Anterior cingulate cortex (tissue), 58 donors: ENCODE measurements at places on chromosomes 12 and 14.

GRCh38 chr12:74441872-74442271, 95.8 kb upstream of the ATXN7L3B start:
- no peak for DNase-seq

- DNase-seq: no peak
These were observed 1.4 kb downstream of the ASIC1 start for GRCh38 chr12:50058743-50059312.

DNA sequence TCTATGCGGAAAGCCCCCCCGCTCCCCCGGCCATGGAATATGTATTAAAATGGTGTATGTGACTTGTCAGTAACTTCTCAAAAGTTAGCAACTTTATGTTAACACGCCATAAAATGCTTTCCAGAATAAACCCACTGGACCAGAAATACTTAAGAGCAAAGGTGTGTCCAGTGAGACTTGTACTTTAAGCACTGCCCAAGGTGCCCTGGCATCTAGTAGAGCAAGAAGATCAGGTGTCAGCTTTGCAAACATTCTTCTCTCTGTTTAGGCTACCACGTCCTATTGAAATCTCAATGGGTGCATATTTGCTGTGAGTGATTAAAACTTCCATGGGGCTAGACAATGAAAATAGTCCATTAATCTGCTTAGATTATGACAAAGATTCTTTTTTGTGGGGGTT, 201.2 kb downstream of the ESR2 start:
- no peak for DNase-seq

DNA sequence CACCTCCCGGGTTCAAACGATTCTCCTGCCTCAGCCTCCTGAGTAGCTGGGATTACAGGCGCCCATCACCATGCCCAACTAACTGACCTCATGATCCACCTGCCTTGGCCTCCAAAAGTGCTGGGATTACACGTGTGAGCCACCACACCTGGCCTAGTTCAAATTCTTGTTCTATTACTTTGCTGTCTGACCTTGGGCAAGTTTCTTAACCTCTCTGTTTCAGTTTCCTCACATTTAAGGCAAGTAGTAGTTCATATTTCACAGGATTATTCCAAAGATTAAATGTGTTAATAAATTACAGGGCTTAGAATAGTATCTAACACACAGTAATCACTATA, 10.9 kb downstream of the RXYLT1 start:
- no peak for DNase-seq

DNA sequence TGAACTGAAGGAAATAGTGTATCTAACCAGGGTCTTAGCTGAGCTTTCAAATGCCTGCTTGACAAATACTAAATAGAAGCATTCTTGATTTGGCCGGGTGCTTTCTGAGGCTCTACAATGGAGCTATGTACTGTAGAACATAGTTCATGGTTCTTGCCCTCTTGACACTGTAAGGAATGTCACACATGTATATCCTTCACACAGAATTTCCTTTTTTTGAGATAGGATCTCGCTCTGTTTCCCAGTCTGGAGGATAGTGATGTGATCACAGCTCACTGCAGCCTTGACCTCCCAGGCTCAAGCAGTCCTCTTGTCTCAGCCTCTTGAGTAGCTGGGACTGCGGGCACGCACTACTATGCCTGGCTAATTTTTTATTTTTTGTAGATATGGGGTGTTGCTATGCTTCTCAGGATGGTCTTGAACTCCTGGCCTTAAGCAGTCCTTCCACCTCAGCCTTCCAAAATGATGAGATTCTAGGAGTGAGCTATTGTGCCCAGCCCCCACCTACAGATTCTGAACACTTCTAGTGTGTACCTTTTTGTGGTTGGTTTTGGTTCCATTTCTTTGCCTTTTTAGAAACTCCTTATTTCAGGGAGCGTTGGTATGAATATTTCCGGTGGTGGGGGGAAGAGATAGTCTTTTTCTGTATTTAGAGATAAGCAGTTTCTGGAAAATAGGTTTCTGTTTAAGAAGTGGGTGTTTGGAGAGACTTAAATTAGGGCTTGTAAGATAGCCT, 4.2 kb downstream of the MLXIP start:
- DNase-seq: no peak

GRCh38 chr14:94650806-94651805, 38.9 kb downstream of the SERPINA3 start:
- no peak for DNase-seq

DNA sequence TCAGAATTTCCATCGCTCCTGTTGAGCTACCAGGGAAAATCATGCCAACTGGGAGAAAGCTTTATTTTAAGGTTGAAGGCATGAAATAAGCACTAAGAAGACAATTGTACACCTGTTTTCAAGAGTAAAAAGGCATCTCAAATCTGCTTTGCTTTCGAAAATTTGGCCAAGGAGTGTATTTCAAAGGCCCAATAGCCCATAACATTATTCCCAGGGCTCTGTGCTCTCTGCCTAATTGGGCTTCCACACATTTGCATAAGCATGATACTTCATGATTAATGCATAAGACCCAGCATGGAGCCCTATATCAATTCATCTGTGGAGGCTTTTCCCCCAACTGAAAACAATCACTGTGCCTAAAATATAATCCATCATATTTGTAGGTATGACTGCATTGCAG, 258.5 kb downstream of the NOVA1 start:
- no peak for DNase-seq

- no peak for DNase-seq
These were observed 277.4 kb downstream of the BCL11B start for GRCh38 chr14:98994561-98994960.

GRCh38 chr12:57940915-57941164, 527 bp upstream of the ATP23 start:
- DNase-seq: no peak

- DNase-seq: no peak
These were observed 32.2 kb upstream of the BICD1 start for GRCh38 chr12:32074432-32074831.

GRCh38 chr12:110743571-110744093, 941 bp upstream of the PPP1CC start:
- no peak for DNase-seq

- DNase-seq: no peak
These were observed 5.1 kb downstream of the EFS start for GRCh38 chr14:23359722-23360447.

DNA sequence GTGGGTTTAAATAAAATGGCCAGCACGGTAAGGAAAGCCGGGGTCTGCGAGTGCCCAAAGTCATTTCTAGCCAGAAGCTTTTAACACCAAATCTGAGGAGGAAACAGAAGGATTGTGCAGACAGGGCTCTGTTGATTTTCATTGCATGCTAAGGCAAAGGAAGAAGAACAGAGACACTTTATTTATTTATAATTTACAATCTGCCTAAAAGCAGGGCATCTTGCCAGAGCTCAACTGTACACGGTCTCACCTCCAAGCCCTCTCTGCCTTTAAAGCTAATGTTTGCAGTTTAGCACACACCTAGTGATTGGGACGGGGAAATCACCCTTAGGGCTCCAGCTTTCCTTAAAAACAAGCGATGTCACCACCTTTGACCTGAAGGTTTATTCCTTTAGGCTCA, 4.0 kb downstream of the KCNA5 start:
- no peak for DNase-seq

DNA sequence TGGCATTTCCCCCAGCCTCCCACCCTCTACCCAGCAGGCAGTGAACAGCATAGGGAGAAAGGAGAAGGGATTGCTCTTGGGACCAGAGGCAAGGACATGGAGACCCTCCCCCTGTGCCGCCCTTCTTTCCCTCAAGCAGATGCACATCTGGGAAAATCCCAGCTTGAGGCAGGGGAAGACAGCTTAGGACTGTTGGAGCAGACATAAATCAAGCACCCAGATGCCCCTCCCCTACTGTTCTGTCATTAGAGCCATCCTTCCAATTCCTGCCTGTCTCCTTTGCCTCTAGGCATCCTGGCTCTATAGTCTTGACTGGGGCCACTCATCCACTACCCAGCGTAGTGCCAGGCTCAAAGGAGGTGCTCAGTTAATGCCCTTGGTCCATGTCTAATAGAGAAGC, 7.5 kb upstream of the CISTR start:
- no peak for DNase-seq

DNA sequence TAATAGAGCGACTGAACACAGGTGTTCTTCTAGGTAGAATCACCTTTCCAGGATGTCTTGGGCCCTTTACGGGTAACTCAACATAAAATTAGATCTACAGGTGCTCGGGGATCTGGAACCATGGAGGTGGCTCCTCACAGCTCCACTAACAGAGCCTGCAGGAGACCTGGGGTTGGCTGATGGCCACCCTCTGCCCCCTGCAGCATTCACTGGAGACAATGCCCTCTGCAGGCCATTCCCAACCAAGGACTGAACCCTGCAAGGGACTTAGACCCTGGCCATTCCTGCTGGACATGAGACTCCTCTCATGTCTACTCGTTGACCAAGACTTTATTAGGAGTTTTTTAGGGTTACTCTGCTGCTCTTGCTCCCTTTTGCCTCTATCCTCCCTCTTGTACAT, 58.5 kb upstream of the PPP4R3A start:
- DNase-seq: no peak

- no peak for DNase-seq
These were observed 1.3 kb downstream of the TC2N start for GRCh38 chr14:91866061-91866460.

DNA sequence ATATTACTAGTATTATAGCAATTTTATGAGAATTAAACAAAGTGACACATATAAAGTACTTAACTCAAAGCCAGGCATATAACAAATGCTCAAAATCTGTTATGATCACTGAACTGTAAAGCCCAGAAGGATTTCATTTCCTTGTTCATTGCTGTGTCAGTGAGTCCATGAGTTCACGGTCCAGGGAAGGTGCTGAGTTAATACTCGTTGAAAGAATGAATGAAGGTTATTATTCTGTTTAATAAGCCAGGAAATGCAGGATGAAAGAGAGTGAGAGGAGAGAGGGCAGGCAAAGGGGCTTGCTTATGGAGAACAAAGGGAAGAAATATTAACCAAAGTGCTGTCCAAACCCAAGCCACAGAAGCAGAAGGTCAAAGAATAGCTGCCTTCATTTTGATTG, 40.2 kb upstream of the NT5DC3 start:
- no peak for DNase-seq

DNA sequence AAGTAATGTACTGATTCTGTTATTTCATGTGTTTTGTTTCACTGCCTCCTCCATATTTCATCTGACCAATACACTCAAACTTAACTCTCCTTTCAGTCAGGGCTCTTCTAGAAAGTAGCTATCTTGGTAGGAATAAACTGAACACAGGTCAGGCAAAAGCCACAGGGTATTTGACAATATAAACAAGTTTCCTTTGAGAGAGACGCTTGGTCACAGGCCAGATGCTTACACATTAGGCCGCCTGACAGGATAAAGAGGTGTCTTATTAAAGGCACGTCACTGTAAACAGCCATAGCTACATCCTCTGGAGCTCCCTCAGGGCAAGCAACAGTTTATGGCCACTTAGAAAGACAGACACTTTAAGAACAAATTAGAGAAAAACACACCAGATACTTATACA, 607.5 kb downstream of the SLC6A15 start:
- no peak for DNase-seq

DNA sequence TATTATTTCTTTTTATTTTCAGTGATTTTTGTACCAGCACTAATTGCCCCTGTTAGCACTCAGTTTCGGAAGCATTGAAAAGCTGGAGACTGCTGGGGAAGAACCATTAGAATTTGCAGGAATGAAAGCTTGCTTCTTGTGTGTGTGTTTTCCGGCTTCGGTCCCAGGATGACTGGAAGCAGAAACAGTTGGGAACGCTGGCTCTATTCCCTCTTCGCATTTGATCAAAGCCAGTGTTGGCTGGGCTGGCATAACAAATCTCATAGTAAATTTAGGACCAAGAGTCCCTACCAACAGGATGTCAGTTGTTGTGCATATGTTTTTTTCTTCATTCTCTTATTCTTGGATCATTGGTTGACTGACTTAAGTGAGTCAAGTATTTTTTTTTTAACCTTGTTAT, 53.6 kb upstream of the TRAF3 start:
- DNase-seq: peak; percentile 12
